ENCODE measurements at places on chromosomes 11 and 22.
A peak's percentile ranks its signal among the peaks of the same experiment; 100 is the strongest.

DNA sequence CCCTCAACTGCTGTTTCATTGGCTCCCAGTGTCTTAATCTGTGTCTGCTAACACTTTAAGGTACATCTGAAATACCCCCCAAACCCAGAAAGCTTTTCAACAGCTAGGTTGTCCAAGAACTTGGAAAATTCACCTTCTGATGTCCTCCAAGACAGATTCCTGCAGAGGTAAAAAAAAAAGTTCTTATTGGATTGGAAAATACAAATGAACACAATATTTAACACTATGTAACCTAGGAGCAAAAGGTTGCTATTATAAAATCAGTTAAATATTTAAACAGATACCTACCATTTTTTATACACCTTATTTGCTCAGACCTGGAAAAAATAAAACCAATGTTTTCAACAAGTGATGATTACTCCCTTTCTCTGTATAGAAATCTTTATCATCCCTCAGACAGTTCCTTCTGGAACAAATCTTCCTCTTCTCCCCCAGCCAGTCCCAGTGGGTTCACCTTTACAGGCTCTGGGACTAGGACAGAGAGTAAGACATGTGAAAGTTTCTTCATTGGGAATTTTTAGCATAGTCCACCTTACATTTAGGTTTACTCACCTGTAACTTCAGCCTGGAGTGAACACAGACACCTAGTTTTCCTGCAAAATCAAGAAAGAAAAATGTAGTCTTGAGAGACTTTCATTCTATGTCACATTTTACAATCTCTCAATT is 13.3 kb upstream of the WDR74 start:
- no peak for DNase-seq

DNA sequence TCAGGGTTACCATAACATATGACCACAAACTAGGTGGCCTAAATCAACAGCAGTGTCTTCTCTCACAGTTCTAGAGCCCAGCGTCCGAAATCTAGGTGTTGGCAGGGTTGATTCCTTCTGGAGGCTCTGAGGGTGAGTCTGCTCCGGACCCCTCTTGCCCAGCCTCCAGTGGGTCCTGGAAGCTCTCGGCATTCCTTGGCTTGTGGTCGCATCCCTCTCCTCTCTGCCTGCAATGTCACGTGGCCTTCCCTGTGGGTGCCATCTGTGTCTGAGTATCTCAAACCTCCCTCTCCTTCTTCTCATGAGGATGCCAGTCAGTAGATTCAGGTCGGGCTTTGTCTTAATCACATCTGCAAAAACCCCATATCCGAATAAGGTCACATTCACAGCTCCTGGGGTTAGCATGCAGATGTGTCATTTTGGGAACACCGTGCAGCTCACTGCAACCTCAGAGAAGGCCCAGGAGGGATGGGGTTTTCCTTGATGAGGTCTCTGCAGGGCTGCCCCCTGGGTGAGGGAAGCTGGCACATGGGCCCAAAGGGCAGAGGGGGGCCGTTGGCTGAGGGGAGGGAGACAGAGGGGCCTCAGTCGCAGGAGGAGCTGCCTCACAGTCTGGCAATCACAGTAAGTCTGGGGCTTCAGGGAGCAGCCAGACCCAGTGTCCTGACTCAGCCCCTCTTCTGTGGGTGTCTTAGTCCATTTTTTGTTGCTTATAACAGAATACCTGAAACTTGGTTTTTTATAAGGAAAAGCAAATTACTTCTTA is 41.2 kb downstream of the PARVG start:
- DNase-seq, result no peak

- DNase-seq, result no peak
Observed at GRCh38 chr22:45602824-45603595, 68.6 kb upstream of the ATXN10 start.

- no peak for DNase-seq
Observed at GRCh38 chr22:41770715-41771468, 29.6 kb upstream of the CCDC134 start.

DNA sequence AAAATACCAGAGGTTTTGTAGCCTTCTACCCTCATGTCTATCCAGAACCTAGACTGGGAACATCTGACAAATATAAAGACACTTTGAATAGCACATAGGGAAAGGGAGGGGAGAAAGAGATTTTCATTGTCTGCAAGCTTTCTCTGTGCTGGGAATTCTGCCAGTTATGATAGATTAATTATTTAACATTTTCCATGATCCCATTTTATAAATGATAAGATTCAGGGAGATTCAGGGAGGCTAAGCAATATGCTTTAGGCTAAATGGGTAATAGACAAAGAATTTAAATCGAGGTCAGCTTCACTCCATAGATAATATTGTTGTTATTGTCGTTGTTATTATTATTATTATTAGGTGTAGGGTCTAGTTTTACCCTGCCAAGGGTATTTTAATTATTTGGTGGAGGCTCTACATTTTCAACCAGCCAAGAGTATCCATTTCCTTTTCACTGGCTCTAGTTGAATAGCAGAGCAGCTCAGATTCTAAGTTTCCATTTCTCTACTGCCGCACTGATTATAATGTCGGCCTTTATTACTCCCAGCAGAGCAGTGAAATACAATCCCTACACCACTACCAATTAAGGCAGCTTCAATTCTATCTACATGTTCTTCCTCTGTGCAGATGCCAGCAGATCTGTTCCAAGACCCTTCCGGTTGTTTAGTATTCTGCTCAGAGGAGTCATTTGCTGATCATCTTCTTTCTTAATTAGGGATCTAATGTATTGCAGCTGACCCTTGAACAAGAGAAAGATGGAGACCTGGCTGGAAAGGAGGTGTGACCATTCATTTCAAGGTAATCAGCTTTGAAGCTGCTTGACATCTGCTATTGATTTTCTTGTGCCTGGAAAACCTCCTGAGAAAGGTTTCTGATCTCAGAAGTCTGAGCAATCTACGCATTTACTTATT is 23.8 kb upstream of the SYN3 start:
- DNase-seq, result no peak

GRCh38 chr11:73228268-73229134 is 10.4 kb downstream of the P2RY2 start:
- no peak for DNase-seq

GRCh38 chr11:115874843-115875242 is 370.6 kb upstream of the CADM1 start:
- DNase-seq, result no peak

GRCh38 chr22:45638834-45639746 is 32.5 kb upstream of the ATXN10 start:
- no peak for DNase-seq

- DNase-seq, result no peak
Observed at GRCh38 chr11:7846003-7846402, 49.3 kb upstream of the OR5P2 start.

GRCh38 chr11:73186294-73186850 is 31.7 kb upstream of the P2RY2 start:
- DNase-seq, result no peak

DNA sequence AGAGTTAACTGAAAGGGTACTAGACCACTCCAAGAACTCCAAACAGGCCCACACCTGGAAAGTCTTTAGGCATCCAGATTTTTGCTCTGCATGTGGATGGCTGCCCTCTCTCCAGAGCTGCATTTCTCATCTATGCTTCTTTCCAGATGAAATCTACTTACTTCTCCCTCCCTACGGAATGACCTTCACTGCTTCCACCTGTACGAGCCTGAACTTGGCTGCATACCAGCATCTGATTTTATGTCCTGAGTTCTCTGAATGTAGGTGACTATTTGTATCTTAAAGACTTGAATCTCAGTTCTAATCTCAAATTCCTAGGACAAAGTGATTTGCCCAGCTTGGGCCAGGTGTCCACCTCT is 13.3 kb downstream of the CELF1 start:
- no peak for DNase-seq

- DNase-seq, result no peak
Observed at GRCh38 chr11:79150320-79150719, 290.5 kb downstream of the TENM4 start.

DNA sequence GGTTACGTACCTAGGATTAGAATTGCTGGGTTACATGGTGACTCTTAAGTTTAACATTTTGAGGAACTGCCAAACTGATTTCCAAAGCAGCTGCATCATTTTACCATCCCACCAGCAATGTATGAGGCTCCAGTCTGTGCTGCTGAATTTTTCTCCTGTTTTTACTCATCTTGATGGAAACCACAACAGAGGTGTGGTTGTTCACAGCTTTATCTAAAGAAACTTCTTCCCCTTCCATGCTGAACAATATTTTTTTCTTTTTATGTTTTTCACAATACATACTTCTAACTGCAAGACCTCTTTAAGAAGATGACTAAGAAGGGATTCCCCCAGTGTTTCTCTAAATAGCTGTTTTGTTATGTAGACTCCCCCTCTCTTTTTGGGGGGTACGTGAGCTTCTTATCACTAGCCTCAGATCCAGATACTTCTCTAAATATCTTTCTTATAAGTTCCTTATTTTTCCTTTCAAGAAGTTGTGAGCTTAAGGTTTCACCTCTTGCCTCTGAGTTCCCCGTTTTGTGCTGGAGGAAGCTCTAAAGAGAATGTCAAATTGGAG is 24.0 kb downstream of the TCP11L1 start:
- DNase-seq, result no peak

DNA sequence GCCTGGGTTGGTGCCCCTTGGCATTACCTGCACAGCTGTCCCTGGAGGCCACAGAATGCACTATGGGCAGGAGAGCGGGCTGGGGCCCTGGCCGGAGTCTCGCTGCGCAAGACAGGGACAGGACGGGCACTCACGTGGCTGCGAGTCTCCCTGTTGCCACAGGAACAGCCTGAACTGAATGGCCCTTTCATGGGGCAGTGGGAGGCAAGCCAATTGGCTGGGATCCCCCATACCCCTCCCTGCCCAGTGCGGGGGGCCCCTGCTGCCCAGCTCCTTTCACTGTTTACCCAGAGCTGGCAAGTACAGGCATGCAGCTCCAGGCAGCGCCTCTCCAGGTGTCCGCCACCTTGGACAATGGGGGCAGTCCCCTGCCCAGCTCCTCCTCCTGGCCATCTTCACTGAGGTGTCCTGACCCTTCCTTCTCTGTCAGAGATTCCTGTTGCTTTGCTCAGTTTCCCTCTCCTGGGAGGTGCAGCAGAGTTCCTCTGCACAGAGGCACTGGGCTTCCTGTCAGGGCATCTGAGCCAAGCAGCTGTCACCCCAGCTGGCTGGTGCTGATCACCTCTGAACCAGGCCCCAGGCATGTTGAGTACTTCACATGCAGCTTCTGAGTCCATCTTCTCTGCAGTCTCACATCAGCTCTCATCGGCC is 5.2 kb downstream of the USP2 start:
- DNase-seq, result no peak

DNA sequence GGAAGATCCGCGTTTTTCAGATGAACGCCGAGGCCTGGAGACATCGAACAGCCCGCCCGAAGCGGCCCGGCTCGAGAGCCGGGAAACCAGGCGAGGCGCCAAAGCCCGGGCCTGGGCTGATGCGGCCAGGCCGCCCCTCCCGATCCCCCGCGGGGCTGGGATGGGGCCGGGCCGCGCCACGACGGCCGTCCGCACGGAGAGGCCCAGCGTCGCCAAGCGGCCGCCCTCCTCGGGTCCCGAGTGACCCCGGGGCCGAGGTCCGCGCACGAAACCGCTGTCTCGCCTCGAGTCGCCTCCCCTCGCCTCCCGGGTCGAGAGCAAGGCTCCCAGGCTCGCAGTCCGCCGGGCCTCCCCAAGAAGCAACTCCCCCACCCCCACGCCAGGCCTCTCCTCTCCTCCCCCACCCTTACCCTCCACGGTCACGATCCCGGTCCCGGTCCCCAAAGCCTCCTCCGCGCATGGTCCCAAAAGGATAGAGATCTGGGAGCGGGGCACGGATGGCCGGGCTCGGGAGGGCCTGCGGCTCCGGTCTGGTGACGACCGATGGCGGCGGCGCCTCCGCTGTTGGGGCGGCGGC is 482 bp downstream of the DDX17 start:
- DNase-seq, result peak; percentile 37

GRCh38 chr11:20131788-20132666 is 28.2 kb downstream of the DBX1 start:
- DNase-seq, result peak; percentile 41

- DNase-seq, result no peak
Observed at GRCh38 chr11:45713573-45713972, 48.2 kb upstream of the CHST1 start.

GRCh38 chr22:42026705-42027104 is 28.1 kb downstream of the WBP2NL start:
- no peak for DNase-seq

- no peak for DNase-seq
Observed at GRCh38 chr22:37118083-37118482, 8.6 kb upstream of the TMPRSS6 start.

- DNase-seq, result no peak
Observed at GRCh38 chr11:127000981-127001380, 411 bp upstream of the KIRREL3 start.

GRCh38 chr22:39259666-39260065 is 14.9 kb upstream of the PDGFB start:
- no peak for DNase-seq

DNA sequence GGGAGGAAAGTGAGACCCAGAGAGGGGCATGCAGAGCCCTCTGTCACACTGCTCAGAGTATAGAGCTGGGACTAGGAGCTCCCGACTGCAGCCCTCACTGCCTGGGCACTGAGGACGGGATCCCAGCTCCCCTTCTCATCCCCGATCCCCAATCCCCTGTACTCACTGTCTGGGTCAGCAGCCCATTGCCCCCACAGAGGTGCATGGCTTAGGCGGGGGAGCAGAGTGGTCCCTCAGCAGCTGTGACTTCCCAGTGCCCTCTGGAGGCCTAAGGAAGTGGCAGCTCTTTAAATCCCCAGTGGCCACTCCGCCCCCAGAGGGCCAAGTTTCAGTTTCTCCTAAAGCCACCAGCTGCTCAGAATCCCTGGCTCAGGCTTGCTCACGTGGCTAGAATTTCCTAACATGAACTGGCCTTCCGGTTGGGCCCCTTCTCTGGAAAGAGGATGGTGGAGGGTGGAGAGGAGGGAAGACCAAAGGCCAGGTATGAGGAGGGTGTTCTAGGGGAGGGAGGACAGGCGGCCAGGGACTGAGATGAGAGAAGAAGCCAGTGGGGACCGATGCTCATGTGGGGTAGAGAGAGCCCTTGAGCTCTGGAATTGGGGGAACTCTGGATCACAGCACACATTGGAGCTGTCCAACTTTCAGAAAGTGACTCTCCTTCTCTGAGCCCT is at the start of gene BATF2:
BATF2 (minus strand) TSS at position 262 of the 671 bp plus-strand sequence; CDS start at position 205, 57 bp downstream.
- DNase-seq, result no peak

DNA sequence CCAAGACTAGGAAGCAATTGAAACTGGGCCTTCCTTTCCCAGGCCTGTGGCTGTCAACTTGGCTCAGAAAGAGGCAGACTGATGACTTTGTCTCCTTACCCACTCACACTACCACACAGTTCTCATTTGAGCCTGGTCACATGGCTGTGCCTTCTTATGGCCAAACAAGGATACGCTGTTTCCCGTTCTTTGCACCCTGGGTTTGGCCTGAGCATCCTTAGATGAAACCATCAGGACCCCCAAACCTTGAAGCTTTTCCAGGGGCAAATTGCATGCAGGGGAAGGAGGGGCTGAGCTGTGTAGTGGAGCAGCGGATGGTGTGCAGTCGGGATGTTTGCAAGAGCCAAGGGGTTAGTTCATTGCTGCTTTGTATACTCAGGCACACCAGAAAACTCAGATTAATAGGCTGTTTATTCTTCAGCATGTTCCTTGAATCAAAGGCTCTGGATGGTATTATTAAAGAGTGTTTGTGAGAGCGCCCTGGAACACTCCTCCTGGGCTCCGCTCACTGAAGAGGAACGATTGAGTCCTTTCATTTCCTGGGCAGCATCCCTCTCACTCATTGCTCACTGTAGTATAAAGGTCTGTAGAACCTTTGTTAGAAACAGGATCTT is 69.8 kb downstream of the ARFGAP2 start:
- no peak for DNase-seq

GRCh38 chr11:71236836-71237475 is 15.4 kb downstream of the SHANK2 start:
- DNase-seq, result no peak
